ENCODE measurements at places on chromosomes 5 and 9.

DNA sequence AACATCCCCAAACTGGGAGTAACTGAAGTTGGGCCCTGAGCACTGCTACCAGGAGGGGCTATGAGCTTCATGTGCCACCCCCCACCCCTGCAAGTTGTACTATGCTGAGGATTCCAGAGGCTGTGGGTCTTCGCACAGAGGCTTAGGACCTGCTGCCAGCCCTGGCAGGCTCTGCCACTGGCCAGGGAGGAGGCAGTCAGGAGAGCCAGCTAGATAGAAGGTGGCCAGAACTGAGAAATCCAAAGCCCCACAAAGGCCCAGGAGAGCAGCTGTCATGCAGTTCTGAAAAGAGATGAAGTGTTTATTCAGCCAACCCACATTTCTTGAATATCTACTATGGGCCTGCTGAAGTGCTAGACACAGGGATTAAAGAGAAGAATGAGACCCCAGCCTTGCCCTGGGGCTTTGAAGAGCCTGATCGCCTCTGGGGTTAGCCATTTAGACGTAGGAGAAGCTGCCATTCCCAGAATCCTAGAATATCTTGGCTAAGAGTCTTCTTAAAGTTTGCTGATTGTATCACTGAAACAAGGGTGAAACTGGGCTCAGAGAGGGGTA is 1.4 kb downstream of the ALAD start:
- DNase-seq: no peak

DNA sequence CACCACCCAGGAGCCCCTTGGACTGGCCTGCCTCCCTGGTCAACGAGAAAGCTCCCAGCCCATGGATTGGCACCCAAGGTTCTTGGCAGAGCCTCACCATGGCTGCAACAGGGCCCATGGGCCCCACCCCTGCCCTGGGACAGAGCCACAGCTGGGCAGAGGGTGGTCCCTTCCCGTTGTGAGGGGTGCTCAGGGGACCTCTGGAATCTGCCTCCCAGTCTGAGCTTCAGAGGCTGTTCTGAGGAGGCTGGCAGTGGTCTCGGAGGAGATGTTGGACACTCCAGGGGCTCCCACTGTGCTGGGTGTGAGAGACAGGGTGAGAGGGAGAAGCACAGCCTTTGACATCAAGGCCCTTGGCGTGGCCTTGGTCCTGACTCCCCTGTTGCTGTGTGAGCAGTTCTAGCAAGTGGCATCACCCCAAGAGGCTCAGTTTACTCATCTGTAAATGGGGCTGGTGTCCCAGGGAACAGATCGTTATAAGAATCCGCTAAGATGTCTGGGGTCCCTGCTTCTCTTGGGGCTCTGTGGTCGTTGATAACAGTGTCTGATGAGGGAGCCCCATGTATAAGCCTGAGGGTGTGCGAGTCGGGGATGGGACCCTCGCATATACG is 33.0 kb downstream of the LHX3 start:
- no peak for DNase-seq

DNA sequence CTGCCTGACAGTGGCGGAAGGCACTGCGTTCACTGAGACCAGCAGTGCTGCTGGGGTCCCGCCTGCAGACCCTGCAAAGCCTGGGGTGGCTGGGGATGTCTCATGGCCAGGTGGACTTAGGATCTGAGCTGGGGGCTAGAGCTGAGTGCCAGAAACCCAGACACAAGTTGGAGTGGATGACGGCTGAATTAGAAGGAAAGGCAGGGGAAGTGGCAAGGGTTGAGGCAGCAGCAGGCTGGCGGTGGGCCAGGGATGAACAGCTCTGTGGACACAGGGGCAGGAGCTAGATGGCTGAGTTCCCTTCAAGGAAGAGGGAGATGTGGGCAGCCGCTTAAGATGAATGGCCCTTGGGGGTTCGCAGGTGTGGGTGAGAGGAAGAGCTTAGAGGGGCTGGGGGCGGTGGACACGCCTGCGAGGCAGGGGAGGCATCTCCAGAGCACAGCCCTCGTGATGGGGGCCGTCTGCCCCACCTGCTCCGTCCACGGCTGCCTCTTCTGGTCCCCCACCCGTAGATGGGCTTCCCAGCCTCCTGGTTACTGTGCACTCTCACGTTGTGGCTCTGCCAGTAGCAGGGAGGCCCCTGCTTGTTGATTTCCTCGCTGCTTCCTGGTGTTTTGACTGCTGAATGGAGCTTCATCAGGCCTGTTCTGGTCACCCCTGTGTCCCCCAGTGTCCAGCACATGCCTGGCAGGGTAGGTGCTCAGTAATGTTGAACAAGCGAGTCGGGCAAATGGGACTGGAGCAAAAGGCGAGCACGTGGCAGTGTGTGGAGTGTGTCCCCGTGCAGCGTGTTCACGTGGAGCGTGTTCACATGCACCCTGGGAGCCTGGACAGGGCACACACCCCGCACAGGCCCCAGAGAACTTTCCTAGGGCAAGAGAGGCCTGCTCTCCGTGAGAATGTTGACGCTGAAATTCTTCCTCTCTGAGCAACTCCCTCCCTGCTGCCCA is 168.2 kb downstream of the CACNA1B start:
- DNase-seq: no peak

- DNase-seq: no peak
These were observed 49.9 kb upstream of the KCNN2 start for GRCh38 chr5:114311968-114312367.

- no peak for DNase-seq
These were observed 16.8 kb downstream of the PHF2 start for GRCh38 chr9:93593144-93593658.

- DNase-seq: no peak
These were observed 9.2 kb downstream of the ABLIM3 start for GRCh38 chr5:149150457-149150856.

DNA sequence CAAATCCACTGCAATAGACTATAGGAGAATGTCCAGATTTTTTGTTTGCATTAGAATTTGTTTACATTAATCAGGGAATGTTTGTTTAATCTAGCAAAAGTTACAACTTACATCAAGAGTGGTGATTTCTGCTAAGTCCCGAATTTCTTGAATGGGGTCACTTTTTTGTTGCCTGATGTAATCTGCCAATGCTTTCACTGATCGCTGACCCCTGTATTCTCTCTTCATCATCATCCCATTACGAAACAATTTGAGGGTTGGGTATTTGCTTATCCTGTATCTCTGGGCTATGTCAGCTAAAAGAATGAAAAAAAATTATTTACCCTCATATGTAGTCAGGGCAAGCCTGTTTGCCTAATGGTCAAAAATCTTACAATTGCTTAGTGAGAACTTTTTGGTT is 76.9 kb downstream of the ERP44 start:
- no peak for DNase-seq
